ENCODE measurements at places on chromosomes 2 and 18.

GRCh38 chr2:53233759-53234547, 533.7 kb upstream of the CHAC2 start:
- peak; percentile 53 for DNase-seq

DNA sequence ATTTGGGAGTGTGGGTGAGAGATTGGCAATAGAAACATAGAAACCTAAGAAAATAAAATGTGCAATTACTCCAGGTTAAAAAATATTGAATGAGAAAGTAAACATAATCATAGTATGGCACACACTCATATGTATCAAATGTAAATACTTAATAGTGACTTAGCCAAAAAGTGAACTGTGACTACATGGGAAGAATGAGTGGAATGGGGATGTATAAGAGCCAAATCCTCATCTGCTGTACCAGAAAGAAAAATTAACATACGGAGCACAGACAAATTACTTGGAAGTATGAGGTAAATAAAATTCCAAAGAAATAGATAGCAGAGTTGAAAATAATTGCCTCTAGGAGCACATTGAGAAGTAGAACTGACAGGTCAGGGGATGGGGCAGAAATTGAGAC, 4.0 kb downstream of the FLACC1 start:
- no peak for DNase-seq

DNA sequence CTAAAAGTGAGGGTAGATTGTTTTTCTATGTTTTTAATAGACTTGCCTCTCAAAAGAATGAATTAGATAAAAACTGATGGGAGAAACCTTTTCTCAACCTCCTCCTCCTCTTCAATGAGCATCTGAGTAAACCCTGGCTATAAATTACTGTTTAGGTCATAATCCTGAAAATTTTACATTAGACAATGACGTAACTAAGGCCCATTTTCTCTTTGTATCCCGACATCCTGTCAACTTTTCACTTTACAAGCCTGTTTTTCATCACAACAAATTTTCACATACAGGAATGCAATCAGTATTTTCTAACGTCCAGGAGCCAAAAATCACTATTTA, 1.3 kb downstream of the SPIRE1 start:
- no peak for DNase-seq

GRCh38 chr2:223855426-223855825, 18.0 kb upstream of the AP1S3 start:
- DNase-seq, result no peak

- DNase-seq, result no peak
Measured at GRCh38 chr18:37456395-37456794, 109.2 kb downstream of the CELF4 start.

- DNase-seq, result peak; percentile 52
Measured at GRCh38 chr2:238242731-238243495, 3.1 kb upstream of the HES6 start.

DNA sequence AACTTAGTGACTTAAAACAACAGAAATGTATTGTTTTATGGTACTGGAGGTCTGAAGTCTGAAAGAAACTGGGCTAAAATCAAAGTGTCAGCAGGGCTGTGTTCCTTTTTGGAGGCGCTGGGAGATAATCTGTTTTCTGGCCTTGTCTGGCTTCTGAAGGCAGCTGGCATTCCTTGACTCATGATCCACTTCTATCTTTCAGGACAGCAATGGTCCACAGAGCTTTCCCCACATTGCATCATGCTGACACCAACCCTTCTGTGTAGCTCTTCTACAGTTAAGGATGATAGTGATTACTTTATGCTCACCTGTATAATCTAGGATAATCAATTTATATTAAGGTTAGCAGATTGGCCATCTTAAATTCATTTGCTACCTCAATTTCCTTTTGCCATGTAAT, 392.1 kb downstream of the TDRD15 start:
- no peak for DNase-seq
